ENCODE measurements at places on chromosomes 4 and X.

- no peak for DNase-seq
Measured at GRCh38 chr4:4267981-4268380, 20.0 kb upstream of the TMEM128 start.

DNA sequence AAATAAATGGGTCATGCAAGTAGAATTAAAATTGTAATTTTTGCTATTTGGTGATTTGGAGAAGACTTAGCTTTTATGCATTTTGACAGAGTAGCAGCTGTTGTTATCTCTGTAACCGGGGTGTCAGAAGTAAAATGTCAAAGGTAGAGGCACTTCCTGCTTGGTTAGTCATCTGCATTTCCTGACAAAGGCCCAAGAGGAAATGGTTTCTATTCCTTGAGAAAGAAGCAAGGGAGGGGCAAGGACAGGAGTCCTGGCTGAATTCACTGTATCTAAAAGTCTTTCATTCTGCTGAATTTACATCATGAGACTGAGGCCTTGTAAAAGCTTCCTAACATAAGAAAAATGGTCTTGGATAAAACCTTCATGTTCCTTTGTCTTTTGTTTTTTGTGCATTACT is 550.9 kb upstream of the BOD1L1 start:
- DNase-seq, result peak; percentile 75

DNA sequence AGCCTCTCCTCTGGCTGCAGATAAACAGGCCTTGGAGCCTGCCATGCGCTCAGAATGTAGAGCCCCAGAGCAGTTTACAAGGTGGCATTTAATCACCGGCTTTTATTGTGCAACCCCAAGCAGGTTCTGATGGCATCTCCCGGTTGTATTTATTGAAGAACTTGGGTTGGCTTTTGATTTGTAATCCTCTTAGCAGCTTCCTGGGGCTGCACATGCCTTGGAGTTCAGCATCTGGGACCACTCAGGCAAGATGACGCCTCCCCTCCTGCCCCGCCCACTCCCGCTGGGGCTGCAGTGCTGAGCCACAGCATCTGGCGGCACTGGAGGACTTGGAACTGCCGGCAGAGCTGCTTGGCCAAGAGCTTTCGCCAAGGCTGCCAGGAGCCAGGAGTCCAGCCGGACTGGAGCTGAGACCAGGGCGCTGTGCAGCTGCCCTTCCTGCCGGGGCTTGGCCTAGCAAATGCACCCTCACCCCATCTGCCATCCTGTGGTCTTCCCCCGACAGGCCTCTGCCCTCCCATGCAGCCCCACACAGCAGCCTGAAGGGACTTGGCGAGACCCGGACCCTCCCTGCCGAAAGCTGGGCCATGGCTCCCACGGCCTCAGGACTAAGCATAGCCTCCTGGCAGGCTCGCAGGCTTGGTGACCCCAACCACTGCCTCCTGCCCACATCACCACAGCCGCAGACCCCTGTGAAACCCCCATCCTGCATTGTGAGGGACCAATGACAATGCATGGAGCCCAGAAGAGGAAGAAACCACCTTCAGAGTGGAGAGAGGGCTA is 5.4 kb downstream of the HTRA3 start:
- no peak for DNase-seq

DNA sequence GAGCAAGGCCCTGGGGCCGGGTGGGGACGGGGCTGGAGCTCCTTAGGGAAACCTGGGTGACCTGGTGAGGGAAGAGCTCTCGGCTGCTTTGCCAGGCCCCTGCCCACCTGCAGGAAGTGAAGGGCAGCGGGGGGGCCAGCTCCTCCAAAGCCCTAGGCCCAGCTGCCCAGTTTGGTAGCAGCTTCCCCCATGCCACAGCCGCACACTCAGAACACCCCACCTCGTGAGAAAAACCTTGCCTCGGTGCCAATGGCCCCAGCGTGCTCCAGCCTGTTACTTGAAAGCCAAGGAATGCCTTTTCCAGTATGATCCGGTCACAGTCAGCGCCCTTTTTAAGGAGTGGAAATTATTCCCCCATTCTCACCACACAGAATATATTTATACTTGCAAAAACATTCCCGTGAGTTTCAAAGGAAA is 38.3 kb downstream of the ACOX3 start:
- DNase-seq, result no peak

GRCh38 chrX:119502727-119503483 is 34.7 kb downstream of the SLC25A5 start:
- DNase-seq, result peak; percentile 28

DNA sequence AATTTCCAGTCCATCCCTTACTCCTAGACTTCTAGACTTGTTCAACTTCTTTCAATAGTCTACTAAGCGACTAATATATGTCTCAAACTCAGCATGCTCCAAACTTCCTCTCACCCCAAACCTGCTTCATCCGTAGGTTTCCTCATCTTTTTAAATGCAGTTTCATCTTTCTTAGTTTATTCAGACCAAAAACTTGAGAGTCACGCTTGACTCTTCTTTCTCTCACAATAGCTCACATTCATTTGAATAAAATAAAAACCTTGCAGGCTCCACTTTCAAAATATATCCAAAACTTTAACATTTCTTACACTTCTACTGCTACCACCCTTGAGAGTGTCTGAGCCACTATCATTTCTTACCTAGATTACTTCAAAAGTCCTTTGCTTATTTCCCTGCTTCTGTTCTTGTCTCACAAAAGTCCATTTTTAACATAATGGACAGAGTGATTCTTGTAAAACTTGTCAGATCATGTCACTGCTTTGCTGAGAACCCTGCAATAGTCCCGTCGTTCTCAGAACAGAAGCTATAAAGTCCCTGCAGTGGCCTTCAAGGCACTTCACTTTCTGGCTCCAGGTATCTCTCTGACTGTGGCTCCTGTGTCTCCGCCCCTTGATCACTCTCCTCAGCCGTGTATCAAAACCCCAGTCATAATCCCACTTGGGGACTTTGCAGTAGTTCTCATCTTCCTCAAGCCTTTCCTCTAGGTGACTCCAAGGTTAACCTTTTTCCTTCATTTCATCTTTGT is 167.6 kb downstream of the ARHGAP24 start:
- DNase-seq, result no peak

- DNase-seq, result no peak
Measured at GRCh38 chr4:143477487-143477886, 36.0 kb upstream of the SMARCA5 start.

GRCh38 chr4:164383058-164383357 is 370.9 kb upstream of the SMIM31 start:
- no peak for DNase-seq

GRCh38 chr4:118356731-118357130 is 3.9 kb upstream of the PRSS12 start:
- no peak for DNase-seq

DNA sequence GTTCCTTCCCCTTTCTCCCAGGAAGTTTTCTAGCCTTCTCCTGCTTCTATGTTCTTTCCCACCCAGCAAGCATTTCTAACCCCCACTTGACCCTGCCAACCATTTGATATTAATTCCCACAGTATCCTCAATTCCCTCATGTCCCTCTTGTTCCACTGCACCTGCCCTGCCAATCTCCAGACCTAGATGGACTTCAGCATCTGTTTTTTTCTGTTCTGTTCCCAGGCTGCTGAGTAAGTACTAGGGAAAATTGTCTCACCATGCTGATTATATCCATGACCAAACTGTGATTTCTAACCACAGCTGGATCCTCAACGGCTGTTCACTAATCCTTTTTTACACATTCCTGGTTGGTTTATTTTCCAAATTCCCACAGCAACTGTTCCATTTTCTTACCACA is 37.7 kb downstream of the CLCN5 start:
- DNase-seq, result no peak

- DNase-seq, result no peak
Measured at GRCh38 chrX:1860936-1861594, 246.2 kb downstream of the ASMT start.
